ENCODE measurements at places on chromosomes 3 and 15.

GRCh38 chr15:65960586-65960985 is 91.3 kb downstream of the RAB11A start:
- DNase-seq: no peak

DNA sequence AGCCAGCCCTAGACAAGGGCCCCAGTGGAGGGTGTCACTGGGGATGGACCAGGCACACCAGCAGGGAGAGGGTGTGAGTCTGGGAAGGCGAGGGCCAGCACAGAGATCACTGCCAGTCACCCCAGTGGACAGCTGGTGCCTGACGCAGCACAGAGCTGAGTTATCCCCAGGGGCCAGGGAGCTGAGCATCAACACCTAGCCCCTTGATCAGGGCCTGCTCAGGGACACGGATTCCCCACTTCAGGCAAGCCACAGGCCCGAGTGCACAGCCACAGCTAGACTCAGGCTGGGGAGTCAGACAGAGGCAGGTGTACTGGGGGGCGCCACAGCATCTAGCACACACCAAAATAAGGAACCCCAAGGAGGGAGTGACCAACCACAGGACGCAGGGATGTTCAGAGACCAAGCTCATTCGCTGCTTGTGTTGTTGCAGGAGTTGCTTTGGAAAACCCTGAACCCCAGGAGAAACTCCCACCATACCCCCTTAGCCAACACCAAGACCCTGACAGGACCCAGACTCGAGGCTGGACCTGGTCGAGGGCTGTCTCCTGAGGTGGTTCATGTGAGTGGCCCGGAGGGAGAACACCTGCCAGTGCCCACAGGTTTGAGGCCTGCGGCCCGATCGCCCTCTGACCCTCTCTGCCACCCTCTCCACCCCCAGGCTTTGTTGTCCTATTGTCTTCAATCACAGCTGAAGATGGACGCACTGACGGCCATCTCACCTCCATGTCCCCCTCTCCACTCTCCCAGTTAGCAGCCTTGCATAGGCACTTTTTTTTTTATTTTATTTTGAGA is 146.8 kb downstream of the TPRA1 start:
- no peak for DNase-seq

DNA sequence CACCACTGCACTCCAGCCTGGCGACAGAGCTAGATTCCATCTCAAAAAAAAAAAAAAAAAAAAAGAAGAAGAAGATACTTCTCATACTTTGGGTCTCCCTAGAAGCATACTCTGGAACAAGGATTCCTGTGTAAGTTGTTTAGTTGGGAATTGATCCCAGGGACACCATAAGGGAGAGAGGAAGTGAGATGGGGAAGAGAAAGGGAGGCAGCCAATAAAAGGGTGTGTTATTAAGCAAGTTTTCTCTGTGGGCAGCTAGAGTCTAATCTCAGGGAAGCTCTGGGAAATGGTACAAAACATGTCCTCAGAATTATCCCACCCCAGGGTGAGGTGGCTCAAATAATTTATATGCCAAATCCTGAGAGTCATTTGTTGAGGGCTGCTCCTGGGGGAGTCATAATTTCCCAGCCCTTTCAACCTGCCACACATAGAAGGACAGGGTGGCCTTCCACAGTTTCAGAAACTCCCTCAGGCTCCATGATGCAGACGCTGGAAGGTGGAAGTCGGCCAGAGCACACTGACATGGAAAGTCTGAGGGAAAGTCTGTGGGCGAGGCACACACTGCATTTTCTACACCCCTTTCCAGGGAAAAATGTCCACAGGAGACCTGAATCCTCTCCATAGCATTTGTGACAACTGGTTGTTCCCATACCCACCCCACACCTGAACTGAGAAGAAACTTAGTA is 86.4 kb upstream of the SLC4A7 start:
- DNase-seq: no peak

DNA sequence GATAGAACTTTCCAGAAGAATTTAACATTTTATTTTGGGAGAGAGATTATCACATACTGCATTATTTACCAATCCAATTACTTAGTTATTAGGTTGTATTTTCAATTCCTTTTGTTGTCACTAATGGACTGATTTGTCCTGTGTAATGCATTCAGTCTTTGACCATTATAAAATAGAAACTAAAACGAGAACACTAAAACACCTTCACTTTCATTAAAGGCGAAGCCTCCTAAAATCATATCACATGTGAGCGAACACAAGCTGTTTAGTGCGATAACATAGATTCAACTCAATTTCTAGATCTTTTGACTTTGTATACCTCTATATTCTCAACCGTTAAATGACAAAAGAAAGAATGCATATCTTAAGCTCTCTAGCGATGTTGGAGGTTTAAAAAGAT is 253.4 kb downstream of the VGLL3 start:
- no peak for DNase-seq

DNA sequence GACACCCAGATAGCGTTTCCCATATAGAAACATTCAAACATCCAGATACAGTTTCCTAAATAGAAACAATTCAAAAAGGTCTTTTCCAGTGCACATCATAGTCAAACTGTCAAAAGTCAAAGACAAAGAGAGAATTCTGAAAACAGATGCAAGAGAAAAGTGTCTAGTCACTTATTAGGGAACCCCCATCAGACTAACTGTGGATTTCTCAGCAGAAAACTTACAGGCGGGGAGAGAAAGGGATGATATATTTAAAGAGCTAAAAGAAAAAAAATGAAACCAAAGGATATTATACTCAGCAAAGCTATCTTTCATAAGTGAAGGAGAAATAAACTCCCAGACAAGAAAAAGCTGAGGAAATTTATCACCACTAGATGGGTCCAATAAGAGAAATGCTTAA is 22.3 kb upstream of the CX3CR1 start:
- DNase-seq: no peak

GRCh38 chr3:172003146-172003545 is 36.2 kb upstream of the FNDC3B start:
- no peak for DNase-seq

DNA sequence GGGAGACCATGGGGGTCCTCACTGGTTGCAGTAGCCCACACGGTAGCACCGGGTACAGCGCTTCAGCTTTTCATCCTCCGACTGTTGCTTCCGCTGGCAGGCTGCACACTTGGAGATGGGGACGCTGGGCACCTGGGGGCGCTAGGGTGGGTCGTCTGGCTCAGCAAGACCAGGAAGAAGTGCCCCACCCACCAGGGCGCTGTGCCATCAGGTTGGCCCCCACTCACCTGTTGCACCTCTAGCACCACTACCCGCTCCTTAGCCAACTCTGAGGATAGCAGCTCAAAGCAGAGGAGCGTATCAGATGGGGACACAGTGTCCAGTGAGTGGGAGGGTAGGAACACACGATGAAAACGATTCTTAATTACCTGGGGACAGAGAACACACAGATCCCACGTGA is 7.7 kb upstream of the QARS1 start:
- DNase-seq: no peak

- no peak for DNase-seq
These were observed 80.1 kb downstream of the LRRC28 start for GRCh38 chr15:99331381-99331780.

- DNase-seq: no peak
These were observed 107.9 kb upstream of the EPHA6 start for GRCh38 chr3:96706509-96706908.

DNA sequence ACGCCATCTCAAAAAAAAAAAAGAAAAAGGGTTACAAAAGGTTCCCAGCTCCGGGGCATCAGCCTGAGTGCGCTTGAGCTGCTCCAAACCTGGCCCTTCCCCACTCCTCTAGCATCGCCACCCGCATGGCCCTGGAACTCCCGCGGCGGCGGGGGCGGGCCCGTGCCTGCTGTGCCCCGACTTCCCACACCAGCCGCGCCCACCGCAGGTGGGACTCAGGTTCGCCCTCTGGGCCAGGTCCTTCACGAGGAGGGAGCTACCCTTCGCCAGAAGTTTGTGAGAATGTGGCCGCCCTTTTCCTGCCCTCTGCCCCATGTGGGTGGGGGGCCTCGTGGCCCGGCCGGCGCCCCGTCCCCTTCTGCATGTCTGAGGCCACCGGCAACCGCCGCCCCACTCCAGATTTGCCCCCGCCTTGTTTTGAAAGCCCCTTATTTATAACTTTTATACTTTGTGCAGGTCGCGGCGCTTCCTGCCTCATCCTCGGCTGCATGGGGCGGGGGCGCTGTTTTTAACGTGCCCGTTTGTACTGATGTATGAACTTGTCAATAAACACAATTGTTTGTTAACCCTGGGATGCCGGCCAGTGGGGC is 507 bp upstream of the JMJD7 start:
- DNase-seq: no peak

DNA sequence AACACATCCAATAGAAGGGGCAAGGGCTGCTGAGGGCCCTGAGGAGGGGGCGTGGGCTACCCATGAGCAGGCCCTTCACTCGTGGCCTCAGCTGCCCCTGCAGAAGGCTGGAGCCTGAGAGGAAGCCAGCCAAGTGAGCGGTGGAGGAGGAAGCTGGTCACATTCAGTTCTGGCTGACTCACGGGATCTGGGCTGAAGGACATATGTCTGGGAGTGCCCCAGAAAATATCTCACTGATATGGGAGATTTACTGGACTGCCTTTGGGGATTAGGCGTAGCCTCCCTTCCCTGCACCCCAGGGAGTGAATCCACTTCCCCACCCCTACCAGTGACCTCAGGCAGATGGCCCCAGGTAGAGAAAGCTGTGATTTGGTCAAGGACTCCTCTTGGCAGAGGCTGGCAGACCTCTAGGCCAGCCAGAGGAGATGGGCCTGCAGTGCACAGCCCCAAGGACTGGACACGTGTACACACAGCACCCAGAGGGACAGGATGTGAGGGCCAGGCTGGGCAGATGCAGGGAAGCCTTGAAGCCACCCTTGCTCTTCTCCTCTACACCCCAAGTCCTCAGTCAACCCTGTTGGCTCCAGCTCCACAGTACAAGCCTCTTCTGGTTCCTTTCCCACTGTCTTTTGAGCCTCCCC is 14.2 kb upstream of the ANKDD1A start:
- DNase-seq: no peak

GRCh38 chr3:120753810-120754209 is 11.3 kb downstream of the GTF2E1 start:
- no peak for DNase-seq

DNA sequence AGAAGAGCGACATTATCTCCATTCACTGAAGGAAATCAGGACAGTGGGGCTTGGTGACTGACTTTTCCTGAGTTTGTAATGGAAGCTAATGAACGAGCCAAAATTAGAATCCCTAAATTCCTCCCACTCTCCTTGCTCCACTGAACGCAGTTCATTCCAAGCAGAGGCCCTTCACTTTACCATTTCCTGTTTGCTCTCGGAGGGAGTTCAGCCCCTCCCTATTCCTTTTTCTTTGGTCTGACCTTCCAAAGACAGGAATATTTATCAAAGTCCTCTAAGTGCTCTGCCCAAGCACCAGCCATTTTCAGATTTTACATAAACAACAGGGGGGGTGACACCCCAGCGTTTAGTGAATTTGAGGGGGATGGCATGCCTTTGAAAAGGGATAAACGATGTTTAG is 24.0 kb upstream of the PTPRG start:
- DNase-seq: no peak

DNA sequence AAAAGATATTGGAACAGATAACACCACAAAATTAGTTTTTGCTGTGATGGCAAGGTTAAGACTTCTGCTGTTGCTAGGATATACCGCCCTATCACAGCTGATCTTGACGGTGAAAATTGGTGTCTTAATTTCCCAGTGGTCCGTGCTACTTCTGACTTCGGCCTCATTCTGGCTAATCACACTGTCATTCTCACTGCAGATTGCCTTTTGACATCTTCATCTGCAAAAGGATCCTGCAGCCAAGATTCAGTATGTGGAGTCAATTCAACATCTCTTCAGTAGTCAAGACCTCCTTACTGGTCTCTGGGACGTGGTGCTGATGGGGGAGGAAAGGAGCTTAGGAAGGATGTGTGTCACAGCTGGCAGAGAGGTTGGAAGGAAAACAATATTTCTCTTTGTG is 438.6 kb downstream of the WDR72 start:
- DNase-seq: no peak

DNA sequence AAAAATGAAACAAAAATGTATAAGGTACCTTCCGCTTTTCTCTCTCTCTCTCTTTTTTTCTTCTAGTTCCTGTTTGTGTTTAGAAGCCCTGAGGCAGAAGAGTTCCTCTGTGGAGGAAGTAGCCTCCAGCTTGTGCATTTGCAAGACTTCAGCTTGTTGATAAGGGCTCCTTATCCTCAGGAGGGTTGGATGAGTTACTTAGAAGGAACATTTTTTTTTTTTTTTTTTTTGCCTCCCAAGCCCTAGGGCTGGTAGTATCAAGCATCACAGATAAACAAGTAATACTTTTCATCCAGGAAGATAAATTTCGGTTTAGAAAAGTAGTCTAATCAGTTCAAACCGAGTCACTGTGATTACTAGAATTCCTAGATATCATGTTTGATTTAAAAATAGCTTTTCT is 91.0 kb upstream of the CBLB start:
- no peak for DNase-seq

GRCh38 chr3:32340039-32340438 is 51.6 kb upstream of the CMTM7 start:
- peak; percentile 46 for DNase-seq

DNA sequence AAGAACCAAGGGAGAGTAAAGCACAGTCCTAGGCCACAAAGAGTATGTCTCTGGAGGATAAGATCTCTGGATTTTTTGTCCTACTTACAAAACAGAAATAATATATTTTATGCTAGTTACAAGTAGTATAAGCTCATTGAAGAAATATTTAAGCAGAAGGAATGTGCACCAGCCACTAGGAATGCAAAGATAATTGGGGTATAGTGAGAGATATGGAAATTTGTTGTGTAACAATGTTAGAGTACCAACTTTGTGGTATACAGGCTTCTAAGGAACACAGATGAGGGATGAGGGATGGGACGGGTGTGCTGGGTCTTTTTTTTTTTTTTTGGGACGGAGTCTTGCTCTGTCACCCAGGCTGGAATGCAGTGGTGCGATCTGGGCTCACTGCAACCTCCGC is 26.5 kb downstream of the AKAP13 start:
- DNase-seq: no peak

- no peak for DNase-seq
These were observed 10.9 kb upstream of the FOXB1 start for GRCh38 chr15:59993041-59993750.

DNA sequence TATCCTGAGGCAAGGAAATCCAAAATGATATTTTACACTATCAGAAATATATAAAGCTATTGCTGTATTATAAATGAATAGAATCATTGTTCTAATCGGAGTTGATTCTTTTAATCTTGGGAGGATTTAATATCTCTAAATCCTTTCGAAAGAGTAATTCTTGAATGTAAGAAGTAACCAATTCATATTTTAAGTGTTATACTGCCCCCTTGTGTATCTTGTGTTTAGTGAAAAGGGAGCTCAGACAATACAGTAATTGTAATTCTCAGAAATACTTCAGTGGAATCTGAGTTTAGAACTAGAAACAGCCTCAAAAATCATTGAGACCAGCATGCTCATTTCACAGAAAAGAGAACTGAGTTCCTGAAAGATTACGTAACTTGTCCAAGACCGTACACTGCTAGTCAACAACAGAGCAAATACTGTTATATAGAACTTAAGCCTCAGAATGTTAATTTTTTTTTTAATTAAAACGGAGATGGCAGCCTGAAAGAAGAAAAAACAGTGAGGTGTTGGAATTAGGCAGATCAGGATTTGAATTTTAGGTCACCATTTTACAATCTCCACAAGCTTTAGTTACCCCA is 42.9 kb downstream of the PLCH1 start:
- peak; percentile 58 for DNase-seq

- DNase-seq: no peak
These were observed 267.1 kb downstream of the XXYLT1 start for GRCh38 chr3:195003893-195004289.

Measured in activated CD4-positive, alpha-beta T cell treated with anti-CD3 and anti-CD28 coated beads, Interleukin-2, Interleukin-4, amounts not matched to agents 100 ng/mL and 50 ng/mL, durations not matched to agents 16 hours and 8 hours (primary cell).